ENCODE measurements at places on chromosomes 7 and 10.
A peak's percentile ranks its signal among the peaks of the same experiment; 100 is the strongest.

DNA sequence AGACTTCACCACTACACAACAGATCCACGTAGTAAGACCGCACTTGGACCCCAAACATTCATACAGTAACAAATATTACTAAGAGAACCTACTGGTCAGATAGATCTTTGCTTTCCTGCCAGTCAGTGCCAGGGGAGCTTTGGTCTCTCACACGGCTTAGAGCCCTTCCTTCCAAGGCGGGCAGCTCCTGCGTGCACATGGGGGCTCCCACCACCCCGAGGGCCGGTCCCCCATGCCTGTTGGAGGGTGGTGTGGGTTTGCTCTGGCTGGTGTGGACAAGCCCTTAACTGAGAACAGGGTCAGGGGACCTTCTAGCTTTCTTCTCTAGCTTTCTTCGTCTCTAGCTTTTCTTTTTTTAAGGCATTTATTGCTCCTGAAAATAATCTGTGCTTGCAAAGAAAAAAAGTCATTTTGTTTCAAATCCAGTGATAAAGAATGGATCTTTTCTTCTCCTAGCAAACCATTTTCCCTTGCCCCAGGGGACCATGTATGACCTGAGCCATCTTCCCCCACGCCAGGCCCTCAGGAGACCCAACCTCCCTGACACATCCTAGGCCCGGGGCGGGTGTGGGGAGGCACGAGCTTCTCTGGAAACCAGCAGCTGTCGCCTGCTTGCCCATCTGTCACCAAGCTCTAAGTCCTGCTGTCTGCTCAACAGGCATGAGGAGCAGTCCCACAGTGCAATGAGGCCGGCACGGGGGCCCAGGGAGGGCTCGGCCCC is 591.1 kb downstream of the PTPRN2 start:
- no peak for DNase-seq

DNA sequence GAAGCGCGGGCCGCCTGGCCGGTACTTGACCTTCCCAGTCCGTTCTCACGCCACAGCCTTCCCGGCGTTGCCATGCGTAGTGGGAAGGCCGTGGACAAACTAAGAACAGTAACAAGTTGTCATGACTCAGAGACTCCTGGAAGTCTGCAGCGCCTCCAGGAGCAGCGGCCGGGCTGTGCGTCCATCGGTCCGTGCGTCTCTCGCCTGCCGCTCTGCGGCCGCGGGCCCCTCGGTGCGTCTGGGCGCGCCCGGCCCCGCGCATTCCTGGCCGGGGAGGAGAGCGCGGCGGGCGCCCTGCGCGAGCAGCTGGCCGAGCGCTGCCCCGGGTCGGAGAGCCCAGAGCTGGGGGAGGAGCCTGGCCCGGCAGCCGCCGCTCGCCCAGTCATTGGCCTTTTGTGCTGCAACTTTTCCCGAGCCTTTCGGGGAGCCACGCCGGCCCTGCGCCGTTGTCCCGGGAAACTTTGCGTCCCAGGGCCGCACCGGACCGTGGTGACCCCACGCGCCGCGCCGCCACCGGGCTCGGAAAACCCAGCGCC is 123.7 kb downstream of the TACC2 start:
- DNase-seq: no peak

DNA sequence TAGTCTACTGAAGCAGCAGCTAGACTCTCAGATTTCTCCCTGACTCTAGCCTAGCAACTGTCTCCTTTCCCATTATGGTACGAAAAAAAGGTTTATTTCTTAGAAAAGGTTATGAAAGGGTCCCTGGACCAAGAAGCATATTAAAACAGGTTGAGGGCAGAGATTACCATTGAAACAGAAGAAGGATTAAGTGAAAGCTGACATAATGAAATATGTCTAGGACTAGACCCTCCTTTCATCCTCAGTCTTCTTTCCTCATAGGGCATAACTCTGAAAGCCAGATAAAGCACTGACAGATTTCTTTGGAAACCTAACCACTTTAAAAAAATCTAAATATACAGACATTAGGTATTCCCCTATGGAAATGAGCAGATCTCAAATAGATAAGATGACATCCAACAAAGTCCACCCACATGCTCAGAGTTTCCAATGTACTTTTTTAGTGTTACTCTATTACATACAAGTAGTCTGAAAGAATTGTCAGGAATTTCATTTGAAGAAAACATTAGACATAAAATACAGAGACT is 58.6 kb downstream of the JMJD1C start:
- DNase-seq: no peak

DNA sequence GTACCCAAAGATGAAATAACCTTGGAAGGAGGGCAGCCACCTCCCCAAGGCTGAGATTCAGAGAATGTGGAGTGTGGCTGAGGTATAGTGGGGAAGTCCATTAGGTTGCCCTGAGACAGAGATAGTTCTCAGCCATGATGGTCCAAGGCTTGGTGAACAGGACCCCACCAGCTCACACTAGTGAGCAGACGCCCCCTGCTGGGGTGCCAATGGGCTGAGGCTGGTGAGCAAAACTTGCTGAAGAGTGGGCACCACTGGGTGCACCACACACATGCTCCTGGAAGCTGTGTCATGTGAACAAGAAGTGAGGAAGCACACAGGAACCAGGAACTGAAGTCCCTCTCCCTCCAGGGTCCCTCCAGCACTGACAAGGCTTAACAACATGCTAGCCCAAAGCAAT is 8.9 kb downstream of the FBXL13 start:
- DNase-seq: no peak

DNA sequence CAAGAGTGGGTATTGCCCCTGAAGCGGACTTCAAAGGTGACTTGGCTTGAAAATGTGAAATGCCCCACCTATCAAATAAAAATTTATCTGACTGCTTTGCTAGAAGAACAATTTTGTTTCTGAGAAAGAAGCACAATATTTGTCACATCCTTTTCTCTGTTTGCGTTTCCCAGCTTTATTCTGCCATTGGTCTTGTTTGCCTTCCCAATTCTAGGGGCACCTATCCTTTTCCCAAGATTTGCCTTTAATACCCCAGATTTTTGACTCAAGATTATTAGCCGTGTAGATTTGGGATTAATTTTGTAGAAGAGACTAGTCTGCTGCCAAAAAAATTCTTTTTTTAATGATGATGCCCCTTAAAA is 110.2 kb upstream of the LRGUK start:
- DNase-seq: no peak

GRCh38 chr10:70350501-70350900 is 31.9 kb downstream of the LRRC20 start:
- no peak for DNase-seq

DNA sequence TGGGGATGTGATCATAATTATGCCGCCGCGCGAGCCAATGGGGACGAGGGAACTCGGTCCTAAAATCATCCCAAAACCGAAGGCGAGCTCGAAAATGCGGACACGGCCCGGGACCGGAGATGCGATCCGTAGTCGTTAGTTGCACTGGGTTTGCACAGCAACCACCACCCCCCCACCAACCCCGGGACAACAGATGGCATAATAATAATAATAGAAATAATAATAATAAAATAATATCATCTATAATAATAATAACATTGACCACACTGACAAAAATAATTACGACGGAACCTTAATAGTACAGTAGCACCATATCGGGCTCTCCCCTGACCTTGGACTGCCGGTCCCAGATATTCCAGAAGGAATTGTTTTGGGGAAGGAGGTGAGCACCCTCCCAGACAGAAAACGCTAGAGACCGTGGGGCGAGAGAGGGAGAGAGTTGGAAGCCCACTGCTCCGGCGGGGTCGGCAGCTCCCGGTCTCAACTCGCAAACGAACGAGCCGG is 1.1 kb upstream of the EMX2 start:
- peak; percentile 66 for DNase-seq

DNA sequence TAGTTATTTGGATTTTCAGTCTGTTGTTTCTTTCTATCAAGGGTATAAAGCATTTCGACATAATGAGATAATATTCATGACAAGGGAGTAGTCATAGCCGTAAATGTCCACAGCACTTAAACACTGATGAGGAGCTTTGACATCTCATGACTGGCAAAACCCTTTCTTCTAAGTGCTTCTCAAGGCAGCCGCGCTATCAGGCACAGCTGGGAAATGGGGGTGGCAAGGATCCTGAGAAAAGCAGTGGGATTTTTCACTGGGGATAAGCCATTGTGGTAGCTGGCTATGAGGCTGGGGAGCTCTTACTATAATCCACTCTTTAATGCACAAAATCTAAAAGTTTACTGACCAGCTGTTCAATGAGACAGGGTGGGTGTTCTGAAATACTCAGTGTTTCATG is 493.2 kb upstream of the KLF6 start:
- no peak for DNase-seq

All from amygdala (tissue), 56 donors.